Activated CD4-positive, alpha-beta T cell treated with anti-CD3 and anti-CD28 coated beads, Interleukin-2, amount 50 U/mL, for 1 hour (primary cell): ENCODE measurements at places on chromosomes 5 and 9.

DNA sequence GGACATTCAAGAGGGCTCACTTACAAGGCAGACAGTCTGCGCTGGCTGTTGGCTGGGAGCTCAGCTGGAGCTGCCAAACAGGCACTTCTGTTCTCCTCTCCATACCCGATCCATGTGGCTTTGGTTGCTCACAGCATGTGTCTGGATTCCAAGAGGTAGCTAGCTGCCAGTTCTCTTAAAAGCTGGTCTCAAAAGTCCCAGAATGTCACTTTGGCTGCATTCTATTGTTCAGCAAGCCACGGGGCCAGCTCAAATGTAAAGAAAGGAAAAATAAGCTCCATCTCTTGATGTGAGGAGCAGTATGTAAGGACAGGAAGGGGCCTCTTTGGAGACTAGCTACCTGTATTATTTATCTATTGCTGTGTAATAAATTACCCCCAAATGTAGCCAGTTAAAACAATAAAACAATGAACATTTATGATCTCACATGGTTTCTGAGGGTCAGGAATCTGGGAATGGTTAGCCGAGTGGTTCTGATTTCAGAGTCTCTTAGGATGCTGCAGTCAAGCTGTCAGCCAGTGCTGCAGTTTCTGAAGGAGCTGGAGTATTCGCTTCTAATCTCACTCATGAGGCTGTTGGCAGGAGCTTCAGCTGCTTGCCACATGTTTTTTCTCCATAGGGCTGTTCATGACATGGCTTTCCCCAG, 112.7 kb upstream of the CLINT1 start:
- DNase-seq = no peak

DNA sequence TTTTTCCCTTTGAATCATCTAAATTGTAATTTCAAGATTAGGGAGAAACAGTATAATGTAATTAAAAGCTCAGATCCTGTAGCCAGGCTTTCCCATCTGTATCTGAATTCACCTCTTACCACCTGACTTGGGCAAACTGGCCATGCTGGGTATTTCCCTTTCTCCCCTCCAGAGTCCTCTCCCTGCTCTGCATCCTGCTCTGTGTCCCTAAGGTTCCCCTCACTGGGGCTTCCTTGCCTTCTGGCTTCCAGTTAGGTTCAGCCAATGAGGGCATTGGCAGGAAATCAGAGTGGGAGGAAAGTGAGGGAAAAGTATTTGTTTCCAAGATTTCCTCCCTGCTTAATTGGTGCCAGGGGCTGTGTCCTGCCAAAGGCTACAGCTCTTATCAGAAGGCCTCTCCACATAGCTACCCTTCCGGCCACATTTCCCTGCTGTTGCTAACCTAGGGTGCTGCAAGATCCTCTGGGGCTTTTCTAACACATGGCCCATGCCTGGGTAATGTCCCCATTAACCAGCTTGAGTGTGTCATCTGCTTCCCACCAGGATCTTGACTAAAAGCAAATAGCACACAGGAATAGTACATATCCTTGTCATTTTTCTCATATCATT, 51.0 kb upstream of the MPDZ start:
- no peak for DNase-seq

GRCh38 chr9:80922544-80922943, 766.8 kb downstream of the TLE1 start:
- DNase-seq = no peak

DNA sequence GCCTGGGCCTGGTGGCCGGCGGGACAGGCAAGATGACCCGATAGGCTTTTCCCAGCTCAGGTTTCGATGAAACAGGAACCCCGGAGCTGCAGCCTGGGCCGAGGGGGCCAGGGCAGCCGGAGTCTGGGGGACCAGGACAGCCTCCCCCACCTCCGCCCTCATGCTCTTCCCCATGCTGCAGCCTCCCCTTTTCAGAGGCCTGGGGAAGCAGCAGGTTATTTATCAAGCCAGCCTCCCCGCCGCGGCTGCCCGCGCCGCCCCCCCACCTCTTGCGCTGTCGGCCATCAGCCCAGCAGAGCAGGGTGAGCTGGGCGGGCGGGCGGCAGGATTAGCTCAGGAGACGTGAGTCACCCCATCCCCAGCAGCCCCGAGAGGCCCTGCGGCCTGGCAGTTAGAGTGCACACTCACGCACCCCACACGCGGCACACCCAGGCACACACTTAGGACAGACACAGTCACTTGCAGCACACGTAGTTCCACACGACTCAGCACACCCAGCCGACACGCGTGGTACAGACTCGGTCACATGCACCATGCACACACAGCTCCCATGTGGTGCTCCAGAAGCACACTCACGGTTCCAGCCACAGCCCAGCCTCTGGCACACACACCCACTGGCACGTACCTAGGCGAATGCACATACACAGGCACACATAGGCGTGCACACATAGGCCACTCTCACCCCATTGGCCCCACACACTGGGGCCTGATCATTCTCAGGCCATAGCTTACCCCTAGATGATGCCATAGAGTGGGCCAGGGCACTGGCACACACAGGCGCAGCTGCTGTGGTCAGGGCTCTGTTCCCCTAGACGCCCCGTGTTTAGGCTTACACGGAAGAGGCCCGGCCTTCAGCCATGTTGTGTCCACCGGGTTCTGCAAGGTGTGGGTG, 13.0 kb downstream of the CXXC5 start:
- DNase-seq = no peak

DNA sequence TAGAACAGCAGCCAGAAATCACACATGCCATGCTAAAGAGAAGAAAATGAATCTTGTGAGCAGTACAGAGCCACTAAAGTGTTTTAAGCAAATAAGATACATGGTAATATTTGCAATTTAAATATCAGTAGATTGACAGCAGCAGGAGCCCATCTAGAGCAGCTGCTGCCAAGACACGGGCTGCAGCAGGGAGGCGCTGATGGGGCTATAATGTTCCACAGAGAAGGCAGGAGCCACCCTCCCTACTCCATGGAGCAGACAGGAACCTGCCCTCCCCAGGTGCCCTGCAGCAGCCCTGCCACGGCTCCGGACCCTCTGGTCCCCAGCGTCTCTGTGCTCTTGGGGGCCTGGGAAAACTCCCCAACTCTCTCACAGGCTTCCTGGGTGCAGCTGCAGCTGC, 224.1 kb upstream of the ISL1 start:
- no peak for DNase-seq
